ENCODE measurements at places on chromosomes 4 and X.

GRCh38 chr4:187171706-187172339 is 448.2 kb upstream of the FAT1 start:
- no peak for DNase-seq

DNA sequence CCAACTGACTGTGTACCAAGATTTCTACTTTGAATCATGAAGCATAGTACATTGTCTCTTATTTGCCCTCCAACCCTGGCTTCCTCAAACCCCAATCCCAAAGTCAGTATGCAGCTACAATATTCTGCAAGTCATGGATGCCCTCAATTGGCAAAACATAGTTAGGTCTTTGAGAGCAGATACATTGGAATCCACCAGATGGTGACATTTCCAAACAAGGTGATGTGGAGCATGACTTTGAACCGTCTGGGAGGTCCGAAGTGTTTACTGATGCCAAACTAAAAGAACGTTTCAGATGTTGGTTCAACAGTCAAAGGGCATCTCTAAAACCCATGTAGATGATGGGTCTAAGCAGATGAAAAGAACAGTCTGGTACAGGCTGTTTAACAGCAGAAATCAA is 43.7 kb upstream of the FRMD7 start:
- DNase-seq = no peak

- DNase-seq = no peak
Measured at GRCh38 chrX:45758319-45758718, 557.6 kb upstream of the DIPK2B start.

GRCh38 chrX:151516538-151517187 is 46.8 kb upstream of the PASD1 start:
- DNase-seq = no peak

- no peak for DNase-seq
Measured at GRCh38 chr4:184891816-184892397, 66.1 kb upstream of the ACSL1 start.

GRCh38 chrX:119692191-119693039 is 553 bp downstream of the SEPTIN6 start:
- no peak for DNase-seq

DNA sequence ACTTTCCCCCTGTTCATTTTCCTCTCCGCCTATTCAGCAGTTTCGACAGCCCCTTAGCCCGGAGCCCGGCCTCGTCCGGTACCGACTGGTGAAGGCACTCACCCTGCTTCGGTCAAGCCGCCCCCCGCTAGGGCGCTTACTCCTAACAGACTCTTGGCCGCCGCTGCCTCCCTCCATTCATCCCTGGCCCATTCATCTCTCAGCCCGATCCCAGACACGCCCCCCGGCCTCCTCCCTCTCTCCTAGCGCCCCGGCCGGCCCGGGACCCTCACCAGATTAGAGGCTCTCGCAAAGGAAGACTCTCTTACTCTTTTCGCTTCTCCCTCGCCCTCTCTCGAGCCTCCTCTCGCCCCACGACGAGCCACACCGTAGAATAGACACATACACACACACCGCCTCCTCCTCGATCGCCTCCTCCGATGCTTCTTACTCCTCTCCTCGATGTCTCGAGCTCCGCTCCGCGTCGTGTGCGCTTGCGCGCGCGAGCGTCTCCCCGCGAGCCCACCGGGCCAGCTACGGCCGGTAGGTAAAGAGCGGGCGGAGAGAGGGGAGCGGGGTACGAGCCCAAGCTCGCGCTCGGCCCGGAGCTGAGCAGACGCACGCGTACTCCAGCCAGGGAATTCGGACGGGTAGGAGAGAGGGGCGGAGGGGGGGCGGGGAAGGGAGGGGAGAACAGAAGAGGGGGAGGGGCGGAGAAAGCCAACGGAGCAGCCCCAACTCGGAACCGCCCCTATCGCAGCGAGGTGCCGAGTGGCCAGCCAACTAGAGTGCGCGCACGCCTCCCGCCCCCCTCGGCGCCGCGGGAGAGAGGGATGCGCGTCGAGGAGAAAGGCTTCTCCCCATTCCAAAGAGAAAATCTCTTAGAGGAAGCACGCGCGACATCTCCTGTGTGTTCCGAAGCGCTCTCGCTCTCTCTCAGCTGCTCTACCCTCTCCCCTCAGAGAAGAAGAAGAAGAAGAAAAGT is at the start of gene WNK3:
Gene WNK3 (minus strand): TSS at position 633 of the 964 bp plus-strand sequence.
- peak; percentile 65 for DNase-seq

GRCh38 chrX:46456125-46456922 is 88.9 kb downstream of the ZNF674 start:
- DNase-seq = peak; percentile 19

DNA sequence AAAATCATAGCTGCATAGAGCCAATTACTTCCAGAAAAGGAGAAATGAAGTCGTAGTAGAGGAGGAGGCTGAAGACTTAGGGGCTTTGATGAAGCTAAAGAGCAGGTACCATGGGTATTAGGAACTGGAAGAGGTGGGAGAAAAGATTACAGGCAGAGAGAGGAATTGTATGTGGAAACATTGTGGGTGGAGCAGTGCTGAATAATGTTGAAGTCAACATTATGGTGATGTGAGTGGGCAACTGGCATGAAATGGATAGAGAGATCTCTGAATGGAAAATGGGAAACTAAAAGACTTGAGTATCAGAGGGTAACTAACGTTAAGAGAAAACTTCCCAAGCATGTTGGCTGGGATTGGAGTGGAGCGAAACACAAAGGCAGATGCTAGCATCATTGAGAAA is 92.5 kb downstream of the AREG start:
- no peak for DNase-seq

GRCh38 chr4:30720661-30721184 is 554 bp downstream of the PCDH7 start:
- no peak for DNase-seq

DNA sequence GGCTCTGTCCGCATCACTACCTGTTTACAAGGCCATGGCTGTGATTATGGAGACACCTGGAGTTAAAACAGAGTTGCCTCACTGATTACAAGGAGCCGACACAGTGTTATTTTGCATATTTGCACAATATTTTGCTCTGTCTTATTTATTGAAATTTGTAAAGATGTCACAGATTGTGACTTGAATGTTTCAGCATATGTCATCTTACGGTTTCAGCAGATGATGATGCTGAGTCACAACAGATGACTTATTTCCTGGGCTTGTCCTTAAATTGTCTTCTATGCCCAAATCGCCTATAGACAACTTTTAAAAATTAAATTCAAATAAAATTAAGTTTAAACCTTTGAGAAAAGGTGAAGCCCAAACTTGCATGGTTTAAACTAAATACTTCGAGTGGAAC is 87.1 kb upstream of the INPP4B start:
- DNase-seq = no peak

DNA sequence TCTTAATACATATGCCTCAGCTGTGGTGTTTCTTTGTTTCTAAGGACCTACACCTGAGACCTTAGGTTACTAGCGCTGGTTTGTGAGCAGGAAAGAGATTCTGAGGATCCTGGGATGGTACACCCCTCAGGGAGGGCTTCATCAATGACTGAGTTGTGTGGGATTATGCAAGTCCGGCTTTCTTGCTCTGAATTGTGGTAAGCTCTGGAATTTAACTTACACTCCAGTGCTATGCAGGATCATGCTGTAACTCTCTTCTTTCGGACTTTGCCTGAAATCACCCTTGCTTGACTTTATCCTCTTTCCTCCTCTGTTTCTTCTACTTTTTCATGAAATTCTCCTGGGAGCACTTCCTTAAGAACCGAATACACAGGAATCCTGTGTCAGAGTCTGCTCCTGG is 431.5 kb upstream of the BOD1L1 start:
- no peak for DNase-seq

DNA sequence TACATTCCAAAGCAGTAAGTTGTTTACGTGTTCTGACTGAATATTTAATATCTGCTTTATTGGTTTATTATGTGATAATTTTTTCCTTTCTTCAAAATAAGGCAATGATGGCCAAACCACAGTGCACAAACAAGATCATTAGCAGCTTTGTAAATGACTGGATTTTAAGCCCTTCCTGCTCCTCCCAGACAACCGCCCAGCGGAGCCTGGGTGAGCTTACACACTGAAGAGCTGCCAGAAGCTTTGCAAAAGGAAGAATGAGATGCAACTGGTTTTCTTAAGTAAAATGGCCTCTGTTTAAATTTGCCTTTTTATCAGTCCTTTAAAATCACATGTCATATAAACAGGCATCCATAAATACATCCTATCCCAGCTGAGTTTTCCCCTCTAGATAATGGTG is 52.2 kb downstream of the SPARCL1 start:
- no peak for DNase-seq

- DNase-seq = no peak
Measured at GRCh38 chr4:140903522-140904475, 147.6 kb upstream of the TBC1D9 start.

- no peak for DNase-seq
Measured at GRCh38 chrX:129654652-129655546, at the start of gene APLN. Gene APLN, minus strand, starts transcription at chrX:129654956. Its CDS starts 326 bp downstream, at chrX:129654630.

DNA sequence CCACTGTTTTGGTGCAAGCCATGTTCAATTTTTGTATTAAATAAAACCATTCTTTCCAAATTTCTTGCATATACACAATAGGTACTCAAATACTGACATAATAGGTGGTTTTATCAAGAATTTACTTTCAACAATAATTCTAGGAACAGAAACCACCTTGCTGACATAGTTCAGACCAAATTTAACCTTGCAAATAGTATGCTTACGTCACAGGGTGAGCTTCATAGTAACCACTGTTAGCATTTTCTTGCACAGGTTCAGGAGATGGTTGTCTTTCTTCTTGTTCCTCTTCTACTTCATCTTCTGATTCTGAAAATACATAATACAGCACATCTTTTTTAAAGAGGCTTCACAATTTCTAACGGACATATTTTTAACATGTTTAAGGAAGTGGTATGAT is 17.6 kb downstream of the G3BP2 start:
- DNase-seq = no peak

- no peak for DNase-seq
Measured at GRCh38 chrX:10146346-10146745, 10.4 kb upstream of the CLCN4 start.

GRCh38 chr4:94976371-94977011 is 218.7 kb downstream of the BMPR1B start:
- DNase-seq = no peak

GRCh38 chr4:130008461-130008860 is 912.5 kb downstream of the C4orf33 start:
- DNase-seq = no peak

DNA sequence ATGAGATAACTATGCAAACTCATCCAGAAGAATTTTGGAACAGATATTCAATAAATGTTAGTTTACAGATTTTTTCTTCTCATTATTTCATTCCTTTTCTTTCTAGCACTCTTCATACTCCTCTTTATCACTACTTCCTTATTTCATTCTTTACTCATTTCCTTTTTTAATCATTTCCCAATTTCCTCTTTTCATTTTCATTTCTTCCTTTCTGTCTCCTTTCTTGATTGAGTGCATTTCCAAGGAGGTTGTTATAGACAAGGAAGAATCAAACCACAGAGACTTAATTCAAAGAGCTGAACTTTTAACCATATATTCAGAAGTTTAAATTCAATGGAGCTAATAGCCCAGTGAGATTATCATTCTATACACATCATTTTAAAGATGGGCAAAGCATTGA is 600.7 kb downstream of the ARAP2 start:
- no peak for DNase-seq

DNA sequence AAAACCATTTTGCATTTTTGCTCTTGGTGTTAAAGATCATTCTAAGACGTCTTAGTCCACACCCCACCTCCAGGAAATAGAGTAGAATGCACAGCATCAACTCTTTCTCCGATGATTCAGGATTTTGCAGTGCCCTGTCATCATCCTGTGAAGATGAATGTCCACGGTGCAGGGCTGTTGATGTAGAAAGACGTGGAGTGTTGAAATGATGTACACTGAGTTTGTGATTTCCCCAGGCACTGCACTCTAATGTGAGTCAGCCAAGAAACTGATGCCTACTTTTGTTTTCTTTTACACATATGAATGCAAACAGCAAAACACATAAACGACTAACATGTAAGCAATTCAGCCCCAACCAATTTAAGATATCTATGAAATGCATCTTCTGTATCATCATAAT is 10.5 kb downstream of the LGI2 start:
- no peak for DNase-seq

GRCh38 chrX:41862562-41863184 is 60.7 kb downstream of the CASK start:
- no peak for DNase-seq

DNA sequence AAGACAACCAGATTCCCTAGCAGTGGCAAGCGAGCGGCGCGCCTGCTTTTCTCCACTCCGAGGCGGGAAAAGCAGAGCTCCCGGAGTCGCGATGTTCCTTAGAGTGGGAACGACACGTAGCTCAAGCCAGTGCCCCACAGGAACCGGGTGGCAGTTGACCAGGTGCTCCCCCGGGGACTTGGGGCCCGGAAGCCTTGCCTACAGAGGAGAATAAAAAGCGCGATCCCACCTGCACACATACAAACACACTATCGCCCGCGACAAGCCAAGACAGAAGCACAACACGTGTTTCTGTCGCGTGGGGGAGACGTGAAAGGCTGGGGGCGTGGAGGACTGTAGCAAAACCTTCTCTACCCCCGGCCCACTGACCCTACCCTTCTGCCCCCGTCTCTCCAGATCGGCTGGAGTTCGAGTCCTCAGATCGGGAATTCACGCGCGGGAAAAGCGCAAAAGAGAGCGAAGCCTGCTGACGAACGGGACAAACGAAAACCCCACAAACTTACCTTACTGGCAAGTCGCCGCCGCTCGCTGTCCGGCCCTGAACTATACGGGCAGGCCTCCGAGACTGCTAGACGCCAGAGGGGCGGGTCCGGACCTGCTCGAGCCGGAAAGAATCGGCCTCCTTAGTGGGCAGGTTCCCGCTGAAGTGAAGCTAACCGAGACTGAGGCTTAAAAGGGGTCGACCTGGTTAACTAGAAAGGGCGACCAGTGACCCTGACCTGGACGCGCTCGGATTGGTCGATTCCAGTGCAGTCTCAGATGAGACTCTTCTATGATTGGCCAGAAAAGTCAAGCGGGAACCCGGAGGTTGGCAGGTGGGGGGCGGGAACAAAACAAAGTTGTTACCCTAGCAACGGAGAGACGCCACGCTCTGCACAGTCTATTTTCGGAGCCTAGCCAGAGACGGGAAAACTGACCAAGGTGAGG is at the start of the genes DNAAF6 and NUP62CL:
Gene DNAAF6 (plus strand): TSS at position 842 of the 927 bp plus-strand sequence. CDS start 6,265 bp downstream, outside the sequence.
Gene NUP62CL (minus strand): TSS at position 664 of the 927 bp plus-strand sequence. CDS start 31,287 bp downstream, outside the sequence.
- peak; percentile 44 for DNase-seq

DNA sequence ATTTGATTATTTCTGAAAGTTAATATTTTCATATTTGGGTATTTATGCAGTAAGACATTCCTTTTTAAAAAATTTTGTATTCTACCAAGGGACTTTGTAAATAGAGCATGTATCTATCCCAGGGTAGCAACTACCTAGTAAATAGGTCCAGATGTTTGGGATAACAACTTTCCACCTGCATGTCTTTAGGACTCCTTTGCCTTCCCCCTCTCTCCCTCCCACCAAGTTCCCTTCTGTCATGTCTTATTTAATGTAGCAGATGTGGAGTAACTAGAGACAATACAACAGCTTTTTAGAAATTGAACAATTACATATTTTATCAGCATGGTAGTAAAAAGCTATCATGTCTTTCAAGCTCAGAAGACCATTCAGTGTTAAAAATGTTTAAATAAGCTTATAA is 821.0 kb downstream of the C4orf33 start:
- no peak for DNase-seq

GRCh38 chr4:178778496-178778895 is 1336.3 kb upstream of the AGA start:
- DNase-seq = no peak

GRCh38 chr4:48483006-48483776 is at the start of gene SLC10A4:
Gene SLC10A4, plus strand, starts transcription at chr4:48483343. Its CDS starts 219 bp downstream, at chr4:48483562.
- DNase-seq = no peak

- peak; percentile 69 for DNase-seq
Measured at GRCh38 chr4:1167244-1167949, 5.0 kb downstream of the SPON2 start.

Data from breast epithelium (tissue), 4 donors.